Cerebellar nuclear complex (tissue), 1 donor: ENCODE measurements at places on chromosomes 16 and 17.

DNA sequence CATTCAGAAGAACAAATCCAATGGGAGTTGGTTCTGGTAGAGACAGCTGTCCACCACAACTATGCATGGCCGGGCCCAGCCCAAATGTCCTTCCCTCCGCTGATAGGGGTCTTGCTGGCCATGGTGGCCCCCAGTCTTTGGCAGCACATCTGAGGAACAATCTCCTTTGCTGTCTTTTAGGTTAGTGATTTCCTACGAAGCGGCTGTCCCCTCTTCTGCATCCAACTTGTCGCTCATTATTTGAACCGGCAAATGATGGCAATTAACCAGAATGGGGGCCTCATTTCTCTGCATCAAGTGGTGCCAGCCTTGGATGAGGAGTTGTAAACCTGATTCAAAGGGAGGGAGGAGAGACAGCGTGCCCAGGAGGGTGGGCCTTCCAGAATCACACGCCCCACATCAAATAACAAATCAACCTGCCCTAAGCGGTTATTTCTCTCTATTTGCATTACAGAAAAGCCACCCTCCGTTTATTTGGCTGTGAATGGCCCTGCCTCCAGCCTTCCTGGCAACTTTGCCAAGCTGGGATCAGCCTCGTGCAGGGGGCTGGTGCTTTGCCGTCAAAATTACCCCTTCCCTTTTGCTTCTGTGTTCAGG lies 156.5 kb downstream of the RGS9 start:
- DNase-seq: no peak

GRCh38 chr16:85480727-85481101 lies 132.4 kb upstream of the GSE1 start:
- no peak for DNase-seq

- no peak for DNase-seq
Measured at GRCh38 chr16:83975590-83976260, 7.7 kb downstream of the NECAB2 start.

DNA sequence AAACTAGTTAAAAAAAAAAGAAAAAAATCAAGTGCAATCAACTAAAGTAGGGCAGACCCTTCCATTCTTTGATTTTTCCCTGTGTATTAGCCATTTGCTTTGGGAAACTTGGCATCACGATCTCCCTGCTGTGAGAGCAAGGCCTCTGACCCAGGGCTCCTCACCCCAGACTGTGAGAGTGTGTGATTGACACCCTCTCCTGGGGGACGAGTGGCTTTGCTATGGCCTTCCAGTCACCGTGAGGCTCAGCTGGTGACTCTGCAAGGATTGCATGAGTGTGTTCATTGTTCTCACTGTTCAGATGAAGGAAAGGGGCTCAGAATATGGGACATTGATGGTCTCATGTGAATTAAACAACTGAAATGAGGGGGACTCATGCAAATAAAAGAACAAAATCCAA lies 69.0 kb upstream of the BCAR1 start:
- no peak for DNase-seq

- no peak for DNase-seq
Measured at GRCh38 chr16:51524555-51525373, 373.7 kb upstream of the SALL1 start.

DNA sequence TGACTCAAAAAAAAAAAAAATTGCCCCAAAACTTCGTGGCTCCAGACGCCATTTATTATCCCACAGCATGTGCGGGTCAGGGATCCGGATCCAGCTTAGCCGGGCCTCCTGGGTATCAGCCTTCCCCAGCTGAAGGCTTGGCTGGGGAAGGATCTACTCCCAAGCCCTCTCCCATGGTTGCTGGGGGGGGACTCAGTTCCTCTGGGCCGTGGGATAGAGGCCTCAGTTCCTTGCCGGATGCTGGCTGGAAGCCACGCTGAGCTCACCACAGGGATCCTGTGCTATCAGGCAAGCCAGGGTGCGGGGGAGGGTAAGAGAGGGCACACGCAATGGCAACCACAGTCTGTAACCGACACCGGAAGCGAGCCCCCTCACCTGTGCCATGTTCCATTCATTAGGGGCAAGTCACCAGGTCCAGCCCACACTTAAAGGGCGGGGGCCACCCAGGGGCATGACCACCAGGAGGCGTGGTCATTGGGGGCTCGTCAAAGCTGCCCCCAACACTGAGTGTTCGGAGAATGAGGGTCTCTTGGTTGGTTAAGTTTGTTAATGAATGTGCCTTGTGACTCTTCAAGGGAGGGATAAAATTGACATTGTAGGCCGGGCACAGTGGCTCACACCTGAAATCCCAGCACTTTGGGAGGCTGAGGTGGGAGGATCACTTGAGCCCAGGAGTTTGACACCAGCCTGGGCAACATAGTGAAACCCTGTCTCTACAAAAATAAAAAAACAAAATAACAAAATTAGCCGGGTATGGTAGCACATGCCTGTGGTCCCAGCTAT lies 210.0 kb upstream of the GSE1 start:
- DNase-seq: no peak
